ENCODE measurements at places on chromosomes 16 and 17.

GRCh38 chr16:86505899-86506864 lies 4.1 kb upstream of the FOXF1 start:
- DNase-seq: no peak

DNA sequence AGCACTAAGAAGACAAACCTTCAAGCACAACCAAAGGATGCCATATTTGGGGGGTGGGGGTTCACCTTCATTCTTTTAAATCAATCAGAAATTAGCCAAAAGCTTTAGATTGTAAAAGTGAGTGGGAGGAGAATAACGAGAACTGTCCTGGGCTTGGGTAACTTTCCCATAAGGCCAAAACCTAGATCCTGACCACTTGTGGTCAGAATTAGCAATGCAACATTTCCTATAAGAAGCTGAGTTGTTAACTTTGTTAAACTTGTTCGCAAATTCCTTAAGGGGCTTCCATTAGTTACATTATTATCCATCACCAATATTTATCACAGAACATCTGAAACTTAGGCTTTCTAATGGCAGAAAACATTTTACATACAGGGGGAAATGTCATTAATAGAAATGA lies 25.1 kb downstream of the STAT5B start:
- no peak for DNase-seq

- DNase-seq: no peak
Observed at GRCh38 chr17:61235001-61235826, 164.4 kb upstream of the TBX2 start.

GRCh38 chr16:16928532-16929109 lies 542.1 kb downstream of the XYLT1 start:
- no peak for DNase-seq

DNA sequence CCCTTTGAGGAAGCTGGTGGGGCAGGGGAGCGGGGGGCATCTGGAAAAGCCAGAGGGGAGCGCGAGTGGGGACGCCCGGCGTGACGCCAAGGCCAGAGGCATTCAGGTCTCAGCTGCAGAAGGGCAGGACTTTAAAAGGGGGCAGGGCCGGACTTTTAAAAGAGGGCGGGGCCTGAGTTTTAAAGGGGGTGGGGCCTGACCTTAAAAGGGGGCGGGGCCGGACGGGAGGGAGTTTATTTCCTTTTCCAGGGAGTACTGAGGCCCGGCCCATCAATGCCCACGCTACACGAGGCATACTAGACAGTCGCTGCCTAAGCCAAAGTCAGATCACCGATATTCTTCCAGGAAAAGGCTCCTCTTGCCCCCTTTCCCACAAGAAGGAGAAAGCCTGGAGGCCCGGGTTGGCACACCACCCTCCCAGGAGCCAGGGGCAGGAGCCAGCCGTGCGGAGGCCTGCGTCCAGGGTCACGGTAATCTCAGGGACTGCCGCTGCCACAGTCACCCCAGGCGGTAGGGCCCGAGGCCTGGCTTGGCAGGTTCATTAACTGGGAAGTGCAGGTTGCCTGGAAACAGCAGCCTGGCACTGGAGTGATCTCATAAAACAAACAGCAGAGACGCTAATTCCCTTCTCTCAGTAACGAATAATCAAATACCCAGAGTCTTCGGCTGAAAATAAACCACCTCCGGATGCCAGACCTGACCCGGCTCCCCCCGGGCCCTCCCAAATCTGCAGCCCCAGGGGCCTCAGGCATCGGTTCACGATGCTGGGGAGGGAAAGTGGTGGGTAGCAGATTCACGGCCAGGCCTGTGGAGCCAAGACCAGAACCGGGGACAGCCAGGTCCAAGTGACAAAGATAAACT lies 90.7 kb downstream of the TIMM22 start:
- DNase-seq: no peak

GRCh38 chr16:31458073-31458843 lies 1.0 kb upstream of the ARMC5 start:
- no peak for DNase-seq

- no peak for DNase-seq
Observed at GRCh38 chr16:918068-918467, 52.7 kb downstream of the LMF1 start.

DNA sequence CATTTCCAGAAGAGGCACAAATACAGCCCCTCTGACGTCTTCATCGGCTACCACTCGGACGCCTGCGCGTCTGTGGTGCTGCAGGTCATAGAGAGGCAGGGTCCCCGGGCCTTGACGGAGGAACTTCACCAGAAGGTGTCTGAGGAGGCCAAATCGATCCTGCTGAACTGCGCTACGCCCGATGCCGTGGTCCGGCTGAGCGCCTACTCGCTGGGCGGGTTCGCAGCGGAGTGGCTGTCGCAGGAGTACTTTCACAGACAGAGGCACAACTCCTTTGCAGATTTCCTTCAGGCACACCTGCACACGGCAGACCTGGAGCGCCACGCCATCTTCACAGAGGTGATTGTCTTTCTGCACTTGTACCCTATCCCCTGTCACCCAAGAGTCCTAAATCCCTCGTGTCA lies 67.0 kb upstream of the ENDOV start:
- DNase-seq: no peak

DNA sequence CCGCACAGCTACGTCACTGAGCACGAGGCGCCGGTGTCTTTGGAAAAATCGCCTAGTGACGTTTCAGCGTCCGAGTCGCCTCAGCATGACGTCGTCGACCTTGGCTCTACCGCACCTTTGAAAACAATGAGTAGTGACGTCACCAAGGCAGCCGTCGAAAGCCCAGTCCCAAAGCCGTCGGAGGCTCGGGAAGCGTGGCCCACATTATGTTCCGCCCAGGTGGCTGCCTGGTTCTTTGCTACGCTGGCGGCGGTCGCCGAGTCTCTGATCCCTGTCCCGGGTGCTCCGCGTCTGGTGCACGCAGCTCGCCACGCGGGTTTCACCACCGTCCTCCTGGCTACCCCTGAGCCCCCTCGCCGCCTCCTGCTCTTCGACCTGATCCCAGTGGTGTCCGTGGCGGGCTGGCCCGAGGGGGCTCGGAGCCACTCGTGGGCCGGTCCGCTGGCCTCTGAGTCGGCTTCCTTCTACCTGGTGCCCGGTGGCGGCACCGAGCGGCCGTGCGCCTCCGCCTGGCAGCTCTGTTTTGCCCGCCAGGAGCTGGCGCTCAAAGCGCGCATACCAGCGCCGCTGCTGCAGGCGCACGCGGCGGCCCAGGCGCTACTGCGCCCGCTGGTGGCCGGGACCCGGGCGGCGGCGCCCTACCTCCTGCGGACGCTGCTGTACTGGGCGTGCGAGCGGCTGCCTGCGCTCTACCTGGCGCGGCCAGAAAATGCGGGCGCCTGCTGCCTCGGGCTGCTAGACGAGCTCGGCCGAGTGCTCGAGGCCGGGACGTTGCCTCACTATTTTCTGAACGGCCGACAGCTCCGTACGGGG lies 1.5 kb downstream of the TMEM102 start:
- DNase-seq: no peak

DNA sequence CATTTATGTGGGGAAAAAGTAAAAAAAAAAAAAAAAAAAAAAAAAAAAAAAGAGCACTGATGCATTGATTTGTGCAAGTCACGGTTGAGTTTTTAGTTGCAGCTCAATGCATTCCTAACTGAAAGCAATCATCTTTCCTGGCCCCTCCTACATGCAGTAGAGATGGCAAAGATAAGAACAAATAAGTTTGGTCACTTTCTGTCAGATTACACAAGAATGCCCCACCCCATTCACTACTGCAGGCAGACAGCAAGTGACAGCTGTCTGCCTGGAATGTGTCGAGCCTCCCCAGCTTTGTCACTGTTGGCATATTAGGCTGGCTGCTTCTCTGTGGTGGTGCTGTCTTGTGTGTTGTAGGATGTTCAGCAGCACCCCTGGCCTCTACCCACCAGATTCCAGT lies 243.5 kb downstream of the FOXL1 start:
- no peak for DNase-seq

DNA sequence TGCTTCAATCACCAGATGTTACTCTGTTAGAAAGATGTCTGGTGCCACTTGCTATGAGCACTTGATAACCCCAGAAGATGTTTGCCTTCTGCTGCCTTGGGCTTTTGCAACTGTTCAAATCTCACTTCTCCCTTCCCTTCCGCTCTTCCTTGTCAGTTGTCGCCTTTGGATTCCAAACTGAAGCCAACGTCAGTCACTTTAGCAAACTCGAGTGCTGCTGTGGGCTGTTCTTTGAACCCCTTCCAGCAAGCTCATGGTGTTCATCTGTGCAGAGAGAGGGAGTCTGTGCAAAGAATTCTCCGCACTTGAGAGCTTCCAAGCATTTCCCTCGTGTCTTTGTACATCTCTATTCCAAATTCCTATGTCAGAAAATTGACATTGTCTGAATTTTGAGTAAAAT lies 879.4 kb downstream of the CDH11 start:
- DNase-seq: no peak

GRCh38 chr17:16391451-16391850 lies 10.6 kb downstream of the UBB start:
- no peak for DNase-seq

- DNase-seq: no peak
Observed at GRCh38 chr17:18038149-18038850, 668 bp downstream of the ATPAF2 start.

DNA sequence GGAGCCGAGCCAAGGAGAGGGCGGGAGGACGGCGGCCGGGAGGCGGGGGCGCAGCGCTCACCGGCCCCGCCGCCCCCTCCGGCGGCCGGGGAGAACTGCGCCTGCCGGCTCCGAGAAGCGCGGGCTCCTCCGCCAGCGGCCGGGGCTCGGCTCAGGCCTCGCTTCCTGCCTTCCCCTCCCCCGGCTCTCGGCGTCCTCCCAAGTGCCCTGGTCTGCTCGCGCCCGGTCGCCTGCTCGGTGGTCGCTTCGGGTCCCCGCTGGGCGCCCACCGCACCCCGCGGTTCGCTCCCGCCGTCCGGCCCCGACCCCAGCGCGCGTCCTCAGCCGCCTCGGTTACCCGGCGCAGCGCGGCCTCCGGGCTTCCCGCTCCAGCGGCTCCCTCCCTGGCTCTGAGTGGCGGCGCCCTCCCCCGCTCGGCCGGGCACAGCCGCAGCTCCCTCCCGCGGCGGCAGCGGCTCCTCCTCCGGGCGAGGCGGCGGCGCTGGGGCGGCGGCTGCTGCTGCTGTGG lies 313 bp downstream of the UBTF start:
- no peak for DNase-seq

GRCh38 chr17:62478424-62478879 lies at the start of gene TLK2:
TSS of gene TLK2 (plus strand) at chr17:62478825. CDS start at chr17:62481126, 2,301 bp downstream.
- DNase-seq: no peak

GRCh38 chr17:10116753-10117420 lies 81.5 kb downstream of the GAS7 start:
- no peak for DNase-seq

DNA sequence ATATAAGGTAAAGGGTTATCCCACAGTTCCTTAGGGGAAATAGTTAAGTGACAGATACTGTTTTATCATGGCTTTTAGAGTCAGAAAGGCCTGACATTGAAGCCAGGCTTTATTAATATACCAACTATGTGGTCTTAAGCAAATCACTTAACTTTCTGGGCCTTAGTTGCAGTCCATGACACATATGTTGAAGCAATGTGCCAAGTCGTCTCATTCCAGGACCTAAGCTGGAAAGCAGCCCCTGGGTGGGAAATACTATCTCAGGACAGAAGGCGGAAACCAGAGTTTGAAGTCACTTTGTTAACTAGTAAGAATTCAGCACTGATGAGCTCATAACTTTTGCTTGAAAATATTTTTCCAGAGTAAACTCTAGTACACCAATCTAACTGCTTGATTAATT lies 80.0 kb downstream of the USP32 start:
- no peak for DNase-seq

DNA sequence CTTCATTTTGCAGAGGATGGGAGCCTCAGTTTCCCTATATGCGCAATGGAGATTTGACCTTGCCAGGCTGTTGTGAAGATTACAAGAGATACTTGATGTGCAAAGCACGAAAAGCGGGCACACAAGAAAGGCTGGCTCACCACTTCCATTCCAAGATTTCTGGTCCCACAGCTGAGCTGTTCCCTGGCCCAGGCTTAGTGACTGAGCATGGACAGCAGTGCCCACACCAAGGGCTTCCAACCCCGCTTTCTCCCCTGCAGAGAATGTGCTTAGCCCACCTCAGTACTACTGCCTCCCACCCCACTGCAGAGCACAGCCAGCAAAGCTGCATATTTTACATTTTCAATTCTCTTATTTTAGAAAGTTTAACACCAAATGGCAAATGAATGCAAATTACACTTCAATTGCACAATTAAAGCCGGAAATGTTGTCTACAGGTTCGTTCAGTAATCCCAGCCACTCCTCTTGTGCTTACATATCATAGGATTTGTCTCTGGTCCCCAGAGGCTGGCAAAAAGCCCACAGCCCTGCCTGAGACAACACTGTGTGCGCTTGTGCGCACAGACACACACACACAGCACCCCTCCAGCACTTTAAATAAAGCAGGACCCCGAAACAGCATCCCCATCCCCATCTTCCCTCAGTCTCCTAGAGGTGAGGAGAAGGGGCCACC lies 51.8 kb downstream of the VAC14 start:
- DNase-seq: no peak

DNA sequence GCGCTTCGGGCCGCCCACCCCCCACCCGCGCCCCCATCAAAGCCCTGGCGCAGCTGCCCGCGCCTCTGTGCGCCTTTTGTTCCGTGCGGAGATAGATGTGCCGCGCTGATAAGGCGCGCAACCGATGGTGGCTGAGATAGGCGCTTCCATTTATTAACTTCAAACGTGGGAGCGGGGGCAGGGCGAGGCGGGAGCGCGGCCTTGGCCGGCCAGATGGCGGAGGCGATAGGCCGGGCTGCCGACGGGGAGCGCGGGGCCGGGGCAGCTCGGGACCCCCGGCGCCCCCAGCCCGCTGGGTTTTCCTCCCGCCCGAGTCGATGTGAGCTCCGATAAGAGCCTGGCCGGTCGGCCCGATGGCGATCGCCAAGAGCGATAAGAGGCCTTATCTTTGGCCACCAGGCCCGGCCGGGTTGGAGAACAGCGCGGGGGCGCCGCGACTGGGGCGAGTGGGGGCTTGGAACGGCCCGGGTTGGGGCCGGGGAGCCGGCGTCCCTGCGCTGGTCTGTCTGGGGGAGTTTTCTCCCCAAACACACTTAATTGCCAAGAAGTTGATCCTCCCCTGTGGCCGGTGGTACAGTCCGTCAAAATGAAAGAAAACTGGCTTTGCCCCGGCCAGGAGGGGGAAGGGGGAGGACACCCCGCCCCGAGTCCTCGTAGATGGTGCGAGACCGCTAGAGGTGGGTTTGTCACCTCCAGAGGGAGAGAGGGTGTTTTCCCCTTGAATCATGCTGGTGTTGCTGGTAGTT lies 2.7 kb downstream of the ZFPM1 start:
- no peak for DNase-seq

GRCh38 chr17:31072186-31072585 lies 22.6 kb upstream of the NF1 start:
- no peak for DNase-seq

GRCh38 chr16:73064212-73064993 lies 16.5 kb upstream of the ZFHX3 start:
- no peak for DNase-seq

DNA sequence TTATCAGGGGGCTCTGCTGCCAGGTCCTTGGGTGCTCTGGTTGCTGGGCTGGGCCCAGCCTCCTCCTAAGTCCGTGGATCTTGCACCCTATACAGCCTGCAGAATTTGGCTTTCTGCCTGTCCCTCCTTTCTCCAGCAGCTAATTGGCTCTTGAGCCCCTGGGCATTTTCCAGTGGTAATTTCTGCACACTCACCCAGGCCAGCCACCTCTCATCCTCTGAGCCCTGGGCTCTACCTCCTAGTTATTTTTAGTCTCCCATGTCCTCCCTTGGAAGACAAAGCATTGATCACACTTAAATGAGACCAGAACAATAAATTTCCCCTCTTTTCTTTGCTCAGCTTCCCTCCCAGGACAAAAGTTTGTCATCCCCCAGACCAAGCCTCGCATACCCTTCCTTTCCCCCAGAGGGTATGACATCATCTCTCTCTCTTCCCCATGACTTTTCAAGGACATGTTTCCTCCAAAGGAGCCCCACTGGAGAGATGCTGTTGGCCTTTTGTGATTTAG lies 38.1 kb downstream of the C17orf75 start:
- DNase-seq: no peak
